ENCODE measurements at places on chromosomes 16 and 17. TPM values are rescaled to one million over a fixed set of nuclear protein-coding genes. Genes with fewer than 3 reads are reported as not detected.
A peak's percentile ranks its signal among the peaks of the same experiment; 100 is the strongest.

Gene DYNLL2
- 44.1 TPM for total RNA-seq

Gene CX3CL1
- total RNA-seq = not detected

Gene GPR179
- not detected for total RNA-seq

Gene SMIM22
- total RNA-seq = not detected

Gene CBX8
- 3.6 TPM for total RNA-seq

Gene HAP1
- 0.15 TPM for total RNA-seq

Gene RHBDF2
- 38.3 TPM for total RNA-seq

Gene CCDC78
- total RNA-seq = 3.7 TPM

Gene SLC52A1
- total RNA-seq = 0.12 TPM

Gene TMC5
- 0.22 TPM for total RNA-seq

Gene SOX15
- not detected for total RNA-seq

Gene MYO18A
- 153 TPM for total RNA-seq

Gene ATP1B2
- not detected for total RNA-seq

Gene CDH11
- not detected for total RNA-seq

Gene USP43
- 0.29 TPM for total RNA-seq

Gene HOXB4
- 0.91 TPM for total RNA-seq

DNA sequence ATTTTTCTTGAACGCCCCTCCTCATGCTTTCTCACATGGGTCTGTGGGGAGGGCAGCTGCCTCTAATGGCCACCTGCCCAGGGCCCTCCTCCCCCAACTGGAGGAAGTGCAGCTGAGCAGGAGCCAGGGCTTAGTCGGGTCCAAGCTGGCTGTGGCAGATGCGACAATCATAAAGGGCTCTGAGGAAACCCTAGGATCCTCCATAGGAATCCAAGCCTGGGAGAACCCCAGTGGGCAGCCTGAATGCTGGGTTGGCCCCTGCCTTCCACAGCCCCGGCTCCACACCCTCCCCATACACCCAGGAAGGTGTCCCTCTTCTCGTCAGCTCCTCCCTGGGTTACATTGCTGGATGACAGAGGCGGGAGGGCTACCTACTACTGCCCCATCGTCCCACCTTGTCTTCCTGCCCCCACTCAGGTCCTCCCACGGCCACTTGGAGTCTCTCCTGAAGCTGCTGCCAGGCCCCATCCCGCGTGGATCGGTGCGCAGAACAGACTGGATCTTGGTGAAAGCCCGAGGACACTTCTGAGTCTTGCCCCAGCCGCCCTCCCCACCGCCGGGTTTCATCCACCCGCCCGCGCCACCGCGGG lies 15.6 kb upstream of the CBFB start:
- DNase-seq = no peak

GRCh38 chr17:376936-377863 lies 24.6 kb upstream of the RPH3AL start:
- DNase-seq = no peak

DNA sequence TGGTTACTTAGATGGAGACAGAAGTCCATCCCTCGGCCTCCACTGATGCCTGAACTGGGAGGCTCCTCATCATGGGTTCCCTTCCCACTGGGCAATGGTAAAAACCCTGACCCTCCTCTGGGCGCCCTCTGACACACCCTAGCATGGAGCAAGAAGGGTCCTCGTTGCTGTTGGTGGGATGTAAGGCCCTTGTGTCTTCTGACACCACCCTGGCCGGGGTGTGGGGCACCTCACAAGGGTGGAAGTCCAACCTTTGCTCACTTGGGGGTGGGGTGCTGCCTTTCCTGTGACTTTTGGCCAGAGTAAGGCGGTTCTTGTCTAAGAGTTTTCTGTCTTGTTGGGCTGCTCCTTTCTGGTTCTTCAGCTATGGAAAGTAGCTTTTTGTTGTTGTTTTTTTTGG lies 28.7 kb downstream of the MPRIP start:
- no peak for DNase-seq

GRCh38 chr16:1687427-1688316 lies 9.6 kb downstream of the JPT2 start:
- DNase-seq = no peak

DNA sequence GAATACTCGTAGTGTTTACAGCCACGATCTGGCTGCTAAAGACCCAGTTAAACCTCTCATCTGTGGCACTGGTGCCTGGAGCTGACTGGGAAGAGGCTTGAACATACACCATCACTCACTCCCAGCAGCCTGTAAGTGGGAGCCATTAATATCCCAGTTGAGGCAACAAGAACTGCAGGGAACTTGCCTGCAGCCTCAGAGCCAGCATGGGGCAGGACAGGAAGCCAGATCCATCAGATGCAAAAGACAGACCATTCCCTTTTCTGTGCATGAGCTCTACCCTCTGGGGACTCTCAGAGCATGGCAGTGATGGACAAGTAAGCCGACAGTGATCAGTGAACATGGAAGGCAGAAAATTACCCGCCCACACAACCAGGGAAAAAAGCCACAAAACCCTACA lies 91.8 kb downstream of the TMEM132E start:
- no peak for DNase-seq

DNA sequence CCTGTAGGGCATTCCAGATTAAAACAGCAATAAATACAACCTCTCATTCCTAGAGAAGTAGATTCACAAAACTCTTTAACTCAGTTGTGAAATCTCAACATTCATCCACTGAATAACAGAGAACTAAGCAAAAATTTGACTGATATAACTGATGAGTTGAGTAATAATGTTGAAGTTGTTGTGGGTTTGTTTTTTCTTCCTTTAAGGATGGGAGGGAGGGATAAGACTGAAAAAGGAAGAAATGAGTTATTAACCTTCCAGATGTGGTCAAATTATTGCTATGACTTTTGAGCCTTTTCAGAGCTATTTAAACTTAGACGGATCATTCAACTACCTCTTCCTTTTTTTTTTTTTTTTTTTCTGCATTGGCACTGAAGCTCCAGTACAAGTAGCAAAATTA lies 38.6 kb downstream of the SKAP1 start:
- DNase-seq = no peak

GRCh38 chr17:521561-522325 lies 169.1 kb upstream of the RPH3AL start:
- DNase-seq = no peak

GRCh38 chr17:33113276-33113990 lies 121.8 kb downstream of the SPACA3 start:
- DNase-seq = no peak

DNA sequence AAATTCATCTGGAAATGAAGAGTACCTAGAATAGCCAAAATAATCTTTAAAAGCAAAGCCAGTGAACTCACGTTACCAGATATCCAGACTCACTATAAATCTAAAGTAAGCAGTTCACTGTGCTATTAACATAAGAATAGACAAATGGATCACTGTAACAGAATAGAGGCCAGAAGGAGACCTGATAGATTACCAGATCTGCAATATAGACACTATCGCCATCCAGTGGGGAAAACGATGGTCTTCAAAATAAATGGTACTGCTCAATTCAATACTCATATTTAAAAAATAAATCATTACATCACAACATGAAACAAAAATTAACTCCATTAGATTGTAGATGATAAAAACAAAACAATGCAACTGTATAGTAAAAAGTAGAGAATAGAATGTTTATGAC lies 158.6 kb upstream of the CDH8 start:
- no peak for DNase-seq

GRCh38 chr17:44220213-44221083 lies 973 bp upstream of the UBTF start:
- DNase-seq = peak; percentile 47

- DNase-seq = no peak
Measured at GRCh38 chr17:67178555-67178954, 66.4 kb downstream of the HELZ start.

GRCh38 chr16:74202009-74202408 lies 94.6 kb upstream of the PSMD7 start:
- no peak for DNase-seq

DNA sequence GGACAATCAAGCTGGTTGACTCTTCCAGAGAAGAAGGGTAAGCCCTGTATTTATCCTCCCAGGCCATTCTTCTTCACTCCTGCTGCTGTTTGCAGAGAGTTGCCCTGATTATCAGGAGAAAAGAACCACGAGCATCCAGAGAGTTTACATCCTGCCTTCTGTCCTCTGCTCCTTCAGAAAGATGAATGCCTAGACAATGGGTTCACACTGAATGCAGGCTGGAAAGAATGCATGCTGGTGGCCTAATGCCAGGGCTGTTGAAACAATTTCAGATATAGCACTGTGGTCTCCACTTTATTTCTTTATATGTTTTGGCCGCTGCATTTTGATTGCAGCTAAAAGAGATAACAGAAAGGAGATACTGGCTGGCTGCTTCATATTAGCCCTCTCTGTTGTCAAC lies 21.2 kb upstream of the HAS3 start:
- DNase-seq = no peak

GRCh38 chr17:21095735-21096134 lies 31.0 kb upstream of the DHRS7B start:
- DNase-seq = no peak

- DNase-seq = no peak
Measured at GRCh38 chr16:51705142-51705541, 554.1 kb upstream of the SALL1 start.

DNA sequence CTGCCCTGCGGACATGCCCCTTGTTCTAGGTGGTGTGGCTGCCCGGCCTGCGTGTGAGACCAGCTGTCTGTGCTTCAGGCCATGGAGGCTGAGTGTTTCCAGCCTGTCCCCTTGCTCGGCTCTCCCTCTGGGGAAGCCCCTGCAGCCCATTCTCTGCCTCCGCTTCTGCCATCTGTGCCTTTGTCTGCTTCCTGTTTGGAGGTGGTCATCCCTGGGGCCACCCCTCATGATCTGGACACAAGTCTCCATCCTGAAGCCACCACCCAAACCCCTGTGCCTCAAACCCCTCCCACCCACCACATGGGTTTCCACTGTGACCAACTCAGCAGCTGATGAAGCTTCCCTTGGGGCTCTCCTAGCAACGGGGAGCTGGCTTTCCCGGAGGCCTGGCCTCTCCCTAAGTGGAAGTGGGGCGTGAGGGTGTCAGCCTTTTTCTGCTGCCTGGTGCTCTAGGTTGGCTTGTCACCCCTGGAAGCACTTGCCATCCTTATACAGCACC lies 184.9 kb downstream of the SEC14L1 start:
- DNase-seq = no peak

DNA sequence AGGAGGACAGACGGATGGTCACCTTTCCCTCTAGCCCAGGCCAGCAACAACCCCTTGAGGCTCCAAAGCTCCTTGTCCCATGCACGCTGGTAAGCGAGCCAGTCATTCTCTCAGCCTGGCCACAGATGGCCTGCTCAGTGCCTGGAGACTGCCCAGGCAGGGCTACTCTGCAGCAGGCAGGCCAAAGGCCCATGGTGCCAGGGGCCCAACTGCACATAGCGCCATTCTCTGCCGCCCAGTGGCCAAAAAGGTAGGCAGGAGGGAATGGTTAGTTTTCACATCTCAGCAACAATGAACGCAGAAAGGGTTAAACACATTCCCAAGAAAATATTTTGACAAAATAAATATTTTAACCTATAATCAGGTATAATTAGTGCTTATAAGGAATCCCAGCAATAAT lies 7.7 kb upstream of the SREBF1 start:
- DNase-seq = no peak

DNA sequence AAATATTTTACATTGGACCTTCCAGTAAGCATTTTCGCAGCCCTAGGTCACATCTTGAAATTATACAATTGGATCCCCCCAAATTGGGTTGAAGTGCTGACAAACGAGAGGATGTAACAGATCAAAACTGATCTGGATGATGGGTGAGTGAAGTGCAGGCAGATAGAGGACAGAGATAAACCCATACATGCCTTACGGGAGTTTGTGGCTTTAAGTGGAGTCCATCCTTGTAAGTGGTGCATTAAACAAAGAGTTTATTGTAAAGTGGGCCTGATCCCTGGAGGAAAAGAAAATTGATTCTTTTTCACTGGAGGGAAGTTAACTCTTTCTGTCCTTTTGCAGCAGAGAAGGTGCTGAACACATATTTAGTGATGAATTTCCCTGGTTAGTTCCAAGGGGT lies 39.0 kb upstream of the KCNJ2 start:
- DNase-seq = no peak

- DNase-seq = no peak
Measured at GRCh38 chr17:61132524-61132923, 267.1 kb upstream of the TBX2 start.

GRCh38 chr16:86556576-86556975 lies 1.5 kb upstream of the MTHFSD start:
- DNase-seq = no peak

- no peak for DNase-seq
Measured at GRCh38 chr16:89482817-89483205, 7.5 kb downstream of the ANKRD11 start.

- no peak for DNase-seq
Measured at GRCh38 chr16:6645768-6646568, 686.7 kb upstream of the RBFOX1 start.

DNA sequence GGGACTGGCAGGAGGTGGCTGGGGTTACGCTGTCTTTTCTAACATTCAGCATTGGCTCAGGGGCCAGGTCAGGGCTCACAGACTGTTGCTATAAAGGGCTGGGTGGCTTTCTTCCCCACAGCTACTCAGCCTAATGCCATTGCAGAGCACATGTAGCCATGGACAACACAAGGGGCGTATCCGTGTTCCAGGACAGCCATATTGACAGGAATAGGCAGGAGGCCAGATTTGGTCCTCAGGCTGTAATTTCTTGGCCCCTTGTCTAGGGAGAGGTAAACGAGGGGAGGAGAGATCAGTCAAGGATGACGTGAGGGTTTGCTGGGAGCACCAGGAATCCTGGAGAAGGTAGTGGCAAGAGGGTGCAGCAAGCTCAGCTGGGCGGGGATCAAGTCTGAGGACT lies 21.2 kb upstream of the MYO15B start:
- DNase-seq = no peak

GRCh38 chr16:84555418-84556196 lies 51.1 kb upstream of the MEAK7 start:
- DNase-seq = no peak

- no peak for DNase-seq
Measured at GRCh38 chr16:14360326-14361037, 269.6 kb downstream of the PARN start.

- DNase-seq = peak; percentile 52
Measured at GRCh38 chr17:78993241-78993956, 13.7 kb upstream of the LGALS3BP start.

- no peak for DNase-seq
Measured at GRCh38 chr16:85174871-85175723, 62.8 kb upstream of the CIBAR2 start.

- DNase-seq = no peak
Measured at GRCh38 chr17:5788266-5788900, 204.1 kb upstream of the NLRP1 start.

- DNase-seq = no peak
Measured at GRCh38 chr16:81520560-81521135, 76.0 kb downstream of the CMIP start.

GRCh38 chr17:72077326-72077960 lies 43.4 kb upstream of the SOX9 start:
- no peak for DNase-seq

DNA sequence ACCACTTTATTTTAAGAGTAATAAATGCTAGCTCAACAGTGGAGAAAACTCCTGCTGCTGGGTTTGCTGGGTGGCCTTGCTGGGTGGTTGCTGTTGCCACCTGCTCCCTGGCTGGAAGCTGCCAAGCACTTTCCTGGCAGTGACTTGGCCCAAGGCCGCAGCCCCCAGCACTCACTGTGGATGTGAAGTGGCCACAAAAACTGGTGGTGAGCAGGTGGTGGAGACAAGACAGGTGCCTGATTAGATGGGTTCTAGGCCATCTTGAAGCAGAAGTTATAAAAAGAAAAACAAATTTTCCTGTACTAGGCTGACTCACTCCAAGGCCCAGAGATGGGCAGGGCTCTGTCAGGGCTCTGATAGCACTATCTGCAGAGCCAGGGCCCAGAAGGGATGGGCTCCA lies 224.7 kb upstream of the NLRP1 start:
- no peak for DNase-seq

- no peak for DNase-seq
Measured at GRCh38 chr17:17906418-17907215, 65.6 kb downstream of the TOM1L2 start.
